ENCODE measurements at places on chromosomes 6 and 20.

- DNase-seq, result no peak
These were observed 140.3 kb upstream of the RUNX2 start for GRCh38 chr6:45187836-45188235.

DNA sequence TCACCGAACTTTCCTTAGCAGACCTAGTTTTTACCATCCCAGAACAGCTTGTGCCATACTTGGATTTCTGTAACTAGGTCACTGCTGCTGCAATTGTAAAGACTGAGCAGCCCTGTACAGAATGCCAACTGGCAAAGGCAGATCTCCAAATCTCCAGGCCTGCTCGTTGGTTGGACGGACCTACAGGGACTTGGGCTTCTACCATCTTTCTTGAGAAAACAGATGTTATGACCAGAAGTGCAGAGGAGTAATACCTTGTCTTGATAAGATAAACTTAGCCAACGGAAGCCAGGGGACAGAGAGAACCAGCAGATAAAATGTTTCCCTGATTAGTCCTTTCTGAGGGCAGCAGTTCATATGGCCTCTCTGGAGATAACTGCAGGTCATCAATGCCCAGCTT is 304.1 kb downstream of the RFPL4B start:
- no peak for DNase-seq

DNA sequence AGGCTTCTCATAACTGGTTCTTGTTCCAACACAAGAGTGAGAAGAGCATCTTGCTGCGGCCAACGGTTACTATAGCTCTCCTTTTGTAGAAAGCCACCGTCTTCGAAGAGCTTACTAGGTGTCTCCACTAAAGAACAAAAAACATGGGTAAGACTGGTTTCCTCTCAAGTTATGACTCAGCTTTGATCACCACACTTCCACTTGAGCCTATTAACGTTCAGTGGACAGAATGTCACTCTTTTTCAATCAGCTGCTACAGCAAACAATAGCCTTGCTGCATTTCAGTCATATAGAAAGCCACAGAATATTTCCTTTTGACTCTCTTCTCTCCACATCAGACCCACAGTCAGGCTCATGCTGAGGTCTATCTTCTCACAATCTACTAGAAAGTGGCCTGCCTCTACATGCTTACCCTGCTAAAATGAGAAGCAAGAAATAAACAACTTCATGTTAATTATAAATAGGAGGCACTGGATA is 243.5 kb upstream of the PREP start:
- no peak for DNase-seq

GRCh38 chr6:30265181-30265580 is 52.0 kb upstream of the TRIM26 start:
- DNase-seq, result no peak

- DNase-seq, result no peak
These were observed 173.0 kb downstream of the AIG1 start for GRCh38 chr6:143233554-143234285.

GRCh38 chr6:150456902-150457643 is 88.3 kb downstream of the IYD start:
- no peak for DNase-seq
